ENCODE measurements at places on chromosomes 4 and X.

DNA sequence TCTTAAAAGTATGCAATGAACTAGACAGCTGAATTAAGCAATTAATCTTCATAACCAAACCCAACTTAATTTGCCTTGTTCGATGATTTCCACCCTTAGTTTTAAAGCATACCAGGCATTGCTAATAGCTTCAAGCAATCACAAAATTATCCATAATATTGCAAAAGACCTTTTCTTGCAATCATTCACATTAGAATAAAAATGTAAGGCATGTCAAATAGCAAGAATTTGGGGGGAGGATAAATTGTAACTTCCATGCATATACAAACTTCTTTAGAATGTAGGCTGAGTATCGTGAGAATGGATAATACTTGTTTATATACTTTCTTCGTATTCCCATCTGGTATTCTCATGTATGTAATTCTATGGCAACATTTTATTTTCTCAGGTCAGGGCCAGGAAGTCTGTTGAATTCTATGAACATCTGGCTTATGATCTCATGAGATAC is 28.7 kb upstream of the BMP2K start:
- no peak for DNase-seq

DNA sequence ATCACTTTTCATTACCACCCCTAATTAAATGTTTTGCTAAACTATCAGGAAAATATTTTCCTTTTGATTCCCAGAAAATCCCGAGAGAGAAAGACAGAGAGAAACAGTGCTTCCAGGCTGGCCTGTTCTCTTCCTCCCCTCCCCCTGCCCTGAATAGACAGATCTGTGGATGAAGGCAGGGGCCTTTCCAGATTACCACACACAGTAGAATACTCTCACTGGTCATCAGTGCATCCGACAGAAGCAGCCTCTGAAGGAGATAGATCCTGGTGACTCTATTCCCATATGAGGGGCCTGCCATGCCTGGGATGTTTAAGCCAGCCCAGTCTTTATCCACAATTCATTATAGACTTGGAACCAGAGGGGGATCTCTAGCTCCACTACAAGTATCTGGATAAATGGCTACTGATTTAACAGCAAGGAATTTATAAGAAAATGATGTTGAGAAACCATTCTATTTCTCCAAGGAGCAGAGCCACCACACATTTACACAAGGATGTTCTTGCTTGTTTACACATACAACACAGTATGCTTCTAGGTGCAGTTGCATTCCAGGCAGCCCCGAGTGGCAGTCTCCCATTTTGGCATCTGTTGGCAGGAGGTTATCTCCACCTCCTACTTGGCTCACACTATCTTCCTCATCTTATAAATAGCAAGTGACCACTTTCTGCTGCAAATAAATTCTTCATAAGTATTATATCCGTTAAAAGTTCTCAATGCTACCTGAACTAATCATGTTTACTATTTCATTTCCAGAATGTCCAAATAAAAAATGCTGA is 115.8 kb downstream of the HS6ST2 start:
- no peak for DNase-seq

GRCh38 chr4:6085691-6086628 is 67.7 kb upstream of the C4orf50 start:
- no peak for DNase-seq

DNA sequence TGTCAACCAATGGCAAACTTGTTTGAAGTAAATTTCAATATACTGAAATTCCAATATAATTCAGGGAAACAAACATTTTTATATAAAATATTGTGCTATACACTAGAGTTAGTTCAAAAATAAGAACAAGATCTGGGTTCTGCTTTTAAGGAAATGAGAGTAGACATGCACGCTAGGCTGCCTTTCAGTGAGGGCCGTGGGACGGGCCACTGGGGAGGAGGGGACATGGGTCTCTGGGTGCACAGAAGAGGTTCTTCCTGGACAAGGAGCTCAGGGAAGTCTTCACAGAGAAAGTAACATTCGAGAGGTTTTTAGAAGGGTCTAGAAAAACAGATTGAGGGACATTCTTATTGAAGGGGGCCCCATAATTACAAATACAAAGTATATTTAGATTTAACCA is 64.4 kb downstream of the SHROOM3 start:
- DNase-seq: no peak

- DNase-seq: no peak
Observed at GRCh38 chr4:102829803-102830202, 2.5 kb upstream of the UBE2D3 start.

DNA sequence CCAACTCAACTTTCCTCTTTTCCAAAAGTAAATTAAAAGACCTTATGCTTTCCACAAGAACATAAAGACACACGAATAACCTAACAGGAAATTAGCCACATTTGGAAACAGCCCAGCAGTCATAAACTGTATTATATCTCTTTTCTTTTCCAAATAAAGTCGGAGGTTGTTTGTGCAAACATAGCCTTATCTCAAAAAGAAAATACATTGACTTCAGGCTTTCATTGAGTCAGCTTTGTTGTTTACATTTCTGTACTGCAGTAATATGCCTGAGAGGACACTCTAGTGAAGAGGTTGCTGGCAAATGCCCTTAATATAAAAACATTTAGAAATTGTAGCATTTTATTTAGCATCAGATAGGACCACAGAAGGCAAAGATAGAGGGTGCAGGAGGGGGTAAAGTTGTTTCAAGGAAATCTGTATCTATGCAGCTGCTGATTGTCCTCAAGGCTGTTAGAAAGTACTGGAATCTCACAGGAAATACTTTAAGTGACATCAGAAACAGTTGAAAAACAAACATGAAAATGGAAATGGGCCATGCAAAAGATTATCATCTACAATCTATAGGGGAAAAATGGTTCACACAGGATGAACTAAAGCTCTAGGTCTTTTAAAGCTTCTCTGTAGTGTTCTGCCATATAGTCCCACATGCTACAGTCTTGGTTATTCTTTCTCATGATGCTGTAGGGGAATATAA is 14.5 kb downstream of the LNX1 start:
- DNase-seq: no peak

GRCh38 chrX:143683486-143683885 is 37.1 kb downstream of the SPANXN2 start:
- DNase-seq: no peak

DNA sequence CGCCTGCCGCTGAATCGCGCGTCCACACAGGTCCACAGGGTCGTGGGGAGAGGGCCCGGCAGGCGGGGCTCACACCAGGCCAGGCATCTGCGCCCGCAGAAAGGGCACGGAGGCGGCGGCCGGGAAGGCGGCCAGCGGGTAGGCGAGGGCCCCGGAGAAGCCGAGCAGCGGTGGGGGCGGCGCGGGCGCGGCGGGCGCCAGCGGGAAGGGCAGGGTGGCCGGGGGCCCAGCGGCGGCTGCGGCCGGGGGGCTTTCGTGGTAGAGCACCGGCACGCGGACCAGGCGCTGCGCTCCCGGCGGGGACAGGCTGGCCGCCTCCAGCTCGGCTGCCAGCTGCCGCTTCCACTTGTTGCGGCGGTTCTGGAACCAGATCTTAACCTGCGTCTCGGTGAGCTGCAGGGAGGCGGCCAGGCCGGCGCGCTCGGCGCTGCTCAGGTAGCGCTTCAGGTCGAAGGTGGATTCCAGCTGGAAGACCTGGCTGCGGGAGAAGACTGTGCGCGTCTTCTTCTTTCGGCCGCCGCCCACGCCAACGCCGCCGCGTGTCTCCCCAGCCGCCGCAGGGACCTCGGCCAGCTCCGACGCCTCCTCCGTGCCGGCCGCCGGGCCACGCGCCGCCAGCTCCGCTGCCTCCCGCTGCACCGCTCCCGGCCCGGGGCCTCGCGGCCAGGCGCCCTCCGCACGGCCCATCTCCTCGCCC is 3.9 kb downstream of the HMX1 start:
- no peak for DNase-seq

- no peak for DNase-seq
Observed at GRCh38 chr4:38920186-38920585, 52.6 kb downstream of the FAM114A1 start.

DNA sequence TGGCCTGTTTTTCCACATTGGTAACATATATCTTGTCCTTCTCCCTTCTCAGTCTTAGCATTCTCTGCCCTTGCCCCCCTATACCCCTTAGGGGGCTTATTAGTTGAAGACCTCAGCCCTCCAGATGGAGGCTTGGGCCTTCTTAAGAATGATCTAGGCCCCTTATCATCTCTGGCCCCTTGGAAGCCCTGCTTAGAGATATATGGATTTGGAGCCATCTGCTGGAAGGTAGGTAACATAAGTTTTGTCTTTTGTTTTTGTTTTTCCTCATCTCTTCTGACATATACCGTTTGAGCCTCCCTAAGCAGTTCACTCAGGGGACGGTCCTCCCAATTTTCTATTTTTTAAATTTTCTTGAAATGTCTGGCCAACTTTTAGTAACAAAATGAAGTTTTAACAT is 48.3 kb upstream of the NAP1L2 start:
- no peak for DNase-seq

DNA sequence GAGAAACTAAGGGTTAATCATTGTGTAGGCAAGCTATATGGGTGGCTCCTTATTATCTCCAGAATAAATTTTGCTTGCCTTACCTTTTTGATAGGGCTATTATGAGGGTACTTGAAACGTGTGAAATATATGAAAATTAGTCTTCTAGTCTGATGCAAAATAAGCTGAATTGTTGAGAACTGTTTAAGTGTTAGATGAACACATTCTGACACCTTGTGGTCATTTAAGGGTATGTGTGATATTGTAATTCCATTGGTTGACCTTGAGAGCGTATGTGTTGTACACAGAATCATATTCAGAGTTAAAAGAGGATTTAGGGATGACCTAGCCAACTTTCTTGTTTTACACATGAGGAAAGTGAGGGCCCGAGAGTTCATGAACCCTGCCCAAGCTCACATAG is 44.6 kb upstream of the LINC00632 start:
- no peak for DNase-seq

DNA sequence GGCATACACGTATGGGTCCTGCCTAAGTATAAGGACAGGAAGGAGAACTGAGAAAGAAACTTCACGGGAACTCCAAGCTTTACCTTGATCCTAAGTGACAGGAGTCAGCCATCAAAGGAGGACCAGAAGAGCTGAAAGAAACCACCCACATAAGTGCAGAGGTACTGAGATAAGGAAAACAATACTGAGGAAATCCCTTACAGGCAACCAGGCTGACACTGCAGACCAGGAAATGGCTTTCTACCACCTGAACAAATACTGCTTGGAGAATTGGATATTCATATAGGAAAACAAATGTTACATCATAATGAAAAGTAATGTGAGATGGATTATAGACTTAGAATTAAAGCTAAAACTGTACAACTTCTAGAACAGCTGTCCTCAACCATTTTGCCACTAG is 127.0 kb downstream of the IL15 start:
- DNase-seq: no peak

DNA sequence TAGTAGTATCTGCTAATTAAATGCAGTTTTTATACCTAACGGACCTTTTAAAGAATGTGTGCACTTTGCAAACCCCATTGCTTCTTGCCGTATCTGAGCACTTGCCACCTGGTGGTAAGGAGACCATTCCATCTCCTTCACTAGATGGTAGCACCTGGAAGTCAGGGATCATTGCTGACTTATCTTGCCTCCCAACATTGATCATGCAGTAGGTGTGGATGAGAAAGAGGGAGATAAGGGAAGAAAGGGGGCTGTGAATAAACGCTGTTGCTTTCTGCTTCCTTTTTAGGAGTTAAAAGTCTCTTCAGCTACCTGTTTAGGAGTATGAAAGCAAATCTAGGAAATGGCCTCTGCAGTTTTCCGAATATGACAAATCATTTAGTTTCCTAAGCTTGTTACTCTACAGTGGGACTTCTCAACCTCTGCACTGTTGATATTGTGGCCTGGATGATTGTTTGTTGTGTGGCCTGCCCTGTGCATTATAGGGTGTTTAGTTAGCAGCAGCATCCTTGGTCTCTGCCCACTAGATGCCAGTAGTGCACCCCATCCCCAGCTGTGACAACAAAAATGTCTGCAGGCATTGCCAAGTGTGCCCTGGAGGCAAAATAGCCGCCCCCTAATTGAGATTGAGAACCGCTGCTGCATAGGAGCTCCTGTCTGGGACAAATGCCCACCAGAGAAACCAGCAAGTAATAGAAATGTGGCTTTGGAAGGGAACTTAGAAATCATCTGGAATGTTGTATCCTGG is 38.8 kb downstream of the GAB1 start:
- no peak for DNase-seq

GRCh38 chr4:54545663-54546424 is 111.9 kb upstream of the KIT start:
- DNase-seq: no peak

DNA sequence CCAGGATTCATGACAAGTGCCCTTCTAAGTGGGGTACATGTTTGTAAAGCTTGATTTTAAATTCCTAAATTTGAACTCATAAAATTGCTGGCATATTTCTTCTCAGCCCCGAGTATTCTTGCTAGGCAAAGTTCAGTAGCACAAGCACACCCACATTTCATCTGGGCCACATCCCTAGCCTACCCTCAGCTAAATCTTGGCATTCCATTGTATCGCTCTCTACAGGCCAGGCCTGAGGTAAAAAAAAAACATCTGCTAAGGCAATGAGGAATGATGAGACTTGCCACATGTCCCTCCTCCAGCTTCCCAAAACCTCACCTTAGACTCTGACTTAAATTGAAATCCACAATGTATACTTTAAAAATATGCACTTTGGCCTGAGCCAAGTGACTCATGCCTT is 51.4 kb upstream of the VCX3B start:
- DNase-seq: no peak

- no peak for DNase-seq
Observed at GRCh38 chrX:71626576-71626975, 8.3 kb upstream of the CXCR3 start.

GRCh38 chr4:75494563-75494962 is 19.6 kb downstream of the RCHY1 start:
- no peak for DNase-seq

DNA sequence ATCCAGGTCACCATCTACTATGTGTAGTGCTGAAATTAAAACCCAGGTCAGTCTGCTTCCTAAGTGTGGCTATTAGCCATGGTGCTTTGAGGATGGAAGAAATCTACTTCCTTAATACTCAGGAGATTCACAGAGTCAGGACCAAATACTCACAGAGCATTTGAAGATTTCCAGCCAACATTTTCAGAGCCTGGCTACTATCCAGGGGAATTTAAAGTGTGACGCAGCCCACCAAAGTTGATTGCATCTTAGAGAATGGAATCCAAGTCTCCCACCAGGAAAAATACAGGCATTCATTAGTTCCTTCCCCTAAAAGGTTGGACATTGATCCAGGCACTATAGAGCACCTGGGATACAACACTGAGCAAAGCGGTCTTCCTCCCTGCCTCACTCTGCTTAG is 83.8 kb downstream of the HS3ST1 start:
- no peak for DNase-seq

DNA sequence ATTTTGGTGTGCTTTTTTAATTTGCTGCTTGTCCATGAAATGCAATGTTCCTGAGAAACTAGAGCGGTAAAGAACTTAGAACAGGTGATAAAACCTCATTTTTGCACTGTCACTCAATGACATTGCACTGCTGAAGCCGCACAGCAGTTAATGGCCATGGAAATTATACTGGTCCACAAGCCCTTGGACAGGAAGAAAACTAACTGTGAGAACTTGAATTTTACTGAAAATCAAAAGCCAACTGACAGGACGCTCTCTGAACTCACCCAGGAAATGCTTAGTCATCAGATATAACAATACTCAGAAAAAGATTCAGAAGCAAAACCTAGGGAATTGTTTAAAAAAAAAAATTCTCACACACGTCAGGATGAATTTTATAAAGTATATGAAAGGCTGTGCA is 246.4 kb upstream of the SLC7A11 start:
- no peak for DNase-seq

GRCh38 chr4:41332510-41333054 is 75.9 kb downstream of the UCHL1 start:
- DNase-seq: no peak

GRCh38 chr4:77047037-77047436 is 28.8 kb downstream of the CCNI start:
- no peak for DNase-seq

- DNase-seq: no peak
Observed at GRCh38 chrX:25154168-25154567, 138.4 kb upstream of the ARX start.

Data from cerebellar nuclear complex (tissue), 1 donor.